ENCODE measurements at places on chromosomes 16 and 17. TPM values are rescaled to one million over a fixed set of nuclear protein-coding genes. Genes with fewer than 3 reads are reported as not detected.

GRCh38 chr16:27498031-27498825 lies 51.5 kb downstream of the GTF3C1 start:
- peak; percentile 15 for DNase-seq

GRCh38 chr16:842061-842476 lies 41.5 kb upstream of the GNG13 start:
- DNase-seq, result no peak

- DNase-seq, result no peak
Measured at GRCh38 chr16:87206646-87207451, 110.3 kb downstream of the C16orf95 start.

DNA sequence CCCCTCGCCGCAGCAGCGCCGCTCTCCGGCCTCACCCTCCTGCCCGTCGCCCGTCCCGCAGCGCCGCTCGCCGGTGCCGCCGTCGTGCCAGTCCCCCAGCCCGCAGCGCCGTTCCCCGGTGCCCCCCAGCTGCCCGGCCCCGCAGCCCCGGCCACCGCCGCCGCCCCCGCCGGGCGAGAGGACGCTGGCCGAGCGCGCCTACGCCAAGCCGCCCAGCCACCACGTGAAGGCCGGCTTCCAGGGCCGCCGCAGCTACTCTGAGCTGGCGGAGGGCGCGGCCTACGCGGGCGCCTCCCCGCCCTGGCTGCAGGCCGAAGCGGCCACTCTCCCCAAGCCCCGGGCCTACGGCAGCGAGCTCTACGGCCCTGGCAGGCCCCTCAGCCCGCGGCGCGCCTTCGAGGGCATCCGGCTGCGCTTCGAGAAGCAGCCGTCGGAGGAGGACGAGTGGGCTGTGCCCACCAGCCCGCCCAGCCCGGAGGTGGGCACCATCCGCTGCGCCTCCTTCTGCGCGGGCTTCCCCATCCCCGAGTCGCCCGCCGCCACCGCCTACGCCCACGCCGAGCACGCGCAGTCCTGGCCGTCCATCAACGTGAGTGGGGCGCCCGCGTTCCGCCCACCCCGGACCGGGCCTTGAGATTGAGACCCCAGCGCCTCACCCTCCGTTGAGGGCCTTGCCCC lies 15.0 kb downstream of the TBKBP1 start:
- peak; percentile 86 for DNase-seq

Gene CLDN6
- total RNA-seq, result not detected
